Activated T-cell treated with anti-CD3 and anti-CD28 coated beads for 4 hours (primary cell): ENCODE measurements at places on chromosomes 2 and 18.

DNA sequence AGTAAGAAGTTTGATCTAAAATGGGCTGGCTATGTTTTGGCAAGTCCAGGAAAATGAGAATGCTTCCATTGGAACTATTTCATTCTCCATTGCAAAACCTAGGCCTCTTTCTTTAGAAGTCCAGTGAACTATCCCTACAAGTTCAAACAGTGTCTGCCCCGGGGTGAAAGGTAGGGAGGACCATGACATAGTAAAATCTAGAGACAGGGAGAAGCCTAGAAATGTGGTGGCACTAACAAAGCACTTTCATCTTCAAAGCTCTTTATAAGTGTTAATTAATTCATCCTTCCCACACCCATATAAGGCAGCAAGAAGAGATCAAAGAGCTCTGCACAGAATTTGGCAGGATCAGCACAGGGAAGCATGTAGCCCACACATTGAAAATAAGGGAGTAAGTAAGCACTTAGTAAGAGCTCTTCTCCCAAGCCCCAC, 214.5 kb downstream of the IRS1 start:
- no peak for DNase-seq

GRCh38 chr2:75462206-75462605, 98.5 kb downstream of the EVA1A start:
- DNase-seq: no peak

DNA sequence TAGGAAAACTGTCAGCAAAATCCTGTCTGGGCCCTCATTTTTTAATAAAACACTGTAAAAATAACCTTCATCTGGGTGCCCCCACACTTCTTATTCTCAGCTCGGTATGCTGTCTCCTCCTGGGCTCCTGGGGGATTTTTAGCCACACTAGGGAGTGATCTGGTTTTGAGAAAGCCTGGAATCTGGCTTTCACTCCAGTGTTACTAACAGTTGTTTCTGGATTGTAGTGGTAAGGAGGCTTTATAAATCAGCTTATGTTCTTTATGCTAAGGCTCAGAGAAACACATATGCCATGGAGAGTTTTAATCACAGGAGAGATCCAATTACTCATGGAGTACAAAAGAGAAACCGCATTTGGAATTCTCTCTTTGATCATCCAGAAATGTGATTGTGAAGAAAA, 744.3 kb upstream of the SOX11 start:
- no peak for DNase-seq

GRCh38 chr2:20676353-20677215, 9.6 kb downstream of the GDF7 start:
- no peak for DNase-seq

- no peak for DNase-seq
These were observed 1.2 kb upstream of the TNS1 start for GRCh38 chr2:218003981-218004419.

DNA sequence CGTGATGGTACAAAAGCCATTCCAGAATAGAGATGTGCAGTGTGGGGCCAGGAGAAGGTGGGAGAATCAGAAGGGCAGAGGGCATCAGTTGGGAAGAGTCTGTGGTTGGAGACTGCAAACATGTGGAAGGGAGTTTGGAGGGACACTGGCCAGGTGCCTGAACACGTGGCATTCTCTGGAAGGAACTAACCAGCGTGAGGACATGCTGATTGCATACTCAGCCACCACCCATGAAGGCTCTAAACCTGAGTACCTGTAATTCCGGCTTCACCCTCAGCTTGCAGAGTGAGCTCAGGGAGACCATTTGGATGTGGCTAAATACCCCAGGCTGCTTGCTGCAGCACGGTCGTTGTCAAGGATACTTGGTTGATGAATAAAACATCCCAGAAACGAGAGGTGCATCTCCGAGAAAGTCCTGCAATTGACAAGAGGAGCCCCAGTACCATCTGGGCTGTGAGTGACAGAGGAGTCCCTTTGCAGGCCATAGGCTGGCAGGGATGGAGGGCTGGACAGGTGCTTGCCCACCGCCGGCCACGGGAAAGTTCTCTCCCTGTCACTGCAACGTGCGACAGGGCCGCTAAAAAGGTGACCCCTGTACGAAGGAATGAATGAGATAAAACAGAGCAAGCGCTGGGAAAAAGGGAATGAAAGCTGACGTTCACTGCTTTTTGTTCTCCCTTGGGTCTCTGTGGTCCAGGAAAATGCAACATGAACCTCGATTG, 5.0 kb downstream of the ACKR3 start:
- DNase-seq: no peak

DNA sequence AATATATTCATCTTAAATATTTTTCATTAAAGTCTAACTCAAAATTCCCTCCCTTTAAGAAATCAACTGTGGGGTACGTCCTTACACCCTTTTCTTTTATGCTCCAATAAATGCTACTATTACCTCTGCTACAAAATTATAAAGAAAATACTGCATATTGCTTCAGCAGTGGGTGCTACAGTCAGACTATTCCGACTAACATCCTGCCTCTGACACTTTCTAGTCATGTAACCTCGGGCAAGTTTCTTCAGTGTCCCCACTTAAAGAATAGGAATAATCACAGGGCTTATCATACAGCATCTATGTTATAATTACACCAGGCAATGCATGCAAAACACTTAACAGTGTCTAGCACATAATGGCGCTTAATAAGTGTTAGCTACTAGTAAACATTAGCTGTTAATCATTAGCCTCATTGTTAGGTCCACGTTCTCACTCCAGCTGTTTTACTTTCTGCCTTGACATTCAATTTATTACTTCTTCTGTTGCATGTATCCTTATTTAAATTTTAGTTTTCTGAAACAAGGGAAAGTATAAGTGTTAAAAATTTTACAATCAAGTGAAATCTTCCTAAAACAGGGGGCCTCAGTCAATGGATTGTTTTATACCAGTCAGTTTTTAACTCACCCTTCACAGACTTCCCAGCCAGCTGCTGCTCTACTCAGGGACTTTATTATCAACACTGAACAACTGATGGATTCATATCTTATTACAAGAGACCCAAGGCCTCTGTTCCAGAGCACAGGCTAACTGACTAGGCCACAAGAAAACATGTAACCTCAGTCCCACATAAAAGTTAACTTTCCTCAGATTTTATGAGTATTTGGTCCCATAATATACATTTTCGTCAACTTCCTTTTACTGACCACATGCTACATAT, 54.0 kb downstream of the CLASP1 start:
- no peak for DNase-seq

DNA sequence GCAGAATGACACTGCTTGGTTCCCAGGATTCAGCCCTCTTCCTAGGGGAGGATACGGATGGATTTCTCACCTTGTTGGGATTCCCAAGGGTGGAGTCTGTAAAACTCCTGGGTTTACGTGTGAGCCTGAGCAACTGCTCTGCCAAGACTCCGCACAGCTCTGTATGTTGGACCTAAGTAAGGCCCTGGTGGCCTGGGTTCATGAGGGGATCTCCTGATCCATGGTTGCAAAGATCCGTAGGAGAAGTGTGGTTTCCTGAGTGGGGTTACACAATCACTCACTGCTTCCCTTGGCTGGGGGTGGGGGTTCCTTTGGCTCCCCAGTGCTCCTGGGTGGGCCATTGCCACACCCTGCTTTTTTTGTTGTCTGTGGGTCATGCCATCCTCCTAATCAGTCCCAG, 37.7 kb downstream of the ANKRD12 start:
- DNase-seq: no peak

DNA sequence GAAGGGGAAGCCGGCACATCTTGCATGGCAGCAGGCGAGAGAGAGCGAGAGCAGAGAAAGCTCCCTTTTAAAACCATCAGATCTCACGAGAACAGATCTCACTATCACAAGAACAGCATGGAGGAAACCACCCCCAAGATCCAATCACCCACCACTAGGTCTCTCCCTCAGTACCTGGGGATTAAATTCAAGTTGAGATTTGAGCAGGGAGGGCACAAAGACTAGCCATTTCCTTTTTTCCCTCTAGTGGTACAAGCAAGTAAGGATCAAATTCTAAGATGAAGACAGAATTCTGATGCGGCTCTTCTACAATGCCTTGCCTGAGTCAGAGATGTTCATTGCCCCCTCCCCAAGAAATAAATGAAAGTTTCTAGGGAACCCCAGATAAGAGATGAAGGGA, 45.6 kb upstream of the ANKRD44 start:
- no peak for DNase-seq
